Skin of body (tissue), 3 donors: ENCODE measurements at places on chromosomes 12 and 14. TPM values are rescaled to one million over a fixed set of nuclear protein-coding genes. Genes with fewer than 3 reads are reported as not detected.

REM2 gene
- total RNA-seq = not detected

AQP6 gene
- 0.20 TPM for total RNA-seq

DPPA3 gene
- total RNA-seq = not detected

C12orf75 gene
- 18.1 TPM for total RNA-seq

KRT79 gene
- total RNA-seq = 68.7 TPM

CLEC4A gene
- total RNA-seq = 4.7 TPM

GDF3 gene
- not detected for total RNA-seq

KLRG1 gene
- 1.6 TPM for total RNA-seq

SLC38A4 gene
- 2.7 TPM for total RNA-seq

FLRT2 gene
- total RNA-seq = 32.6 TPM

PMCH gene
- total RNA-seq = not detected
